ENCODE measurements at places on chromosomes 7 and 10. TPM values are rescaled to one million over a fixed set of nuclear protein-coding genes. Genes with fewer than 3 reads are reported as not detected.
A peak's percentile ranks its signal among the peaks of the same experiment; 100 is the strongest.

Gene GPRIN2
- total RNA-seq = not detected

DNA sequence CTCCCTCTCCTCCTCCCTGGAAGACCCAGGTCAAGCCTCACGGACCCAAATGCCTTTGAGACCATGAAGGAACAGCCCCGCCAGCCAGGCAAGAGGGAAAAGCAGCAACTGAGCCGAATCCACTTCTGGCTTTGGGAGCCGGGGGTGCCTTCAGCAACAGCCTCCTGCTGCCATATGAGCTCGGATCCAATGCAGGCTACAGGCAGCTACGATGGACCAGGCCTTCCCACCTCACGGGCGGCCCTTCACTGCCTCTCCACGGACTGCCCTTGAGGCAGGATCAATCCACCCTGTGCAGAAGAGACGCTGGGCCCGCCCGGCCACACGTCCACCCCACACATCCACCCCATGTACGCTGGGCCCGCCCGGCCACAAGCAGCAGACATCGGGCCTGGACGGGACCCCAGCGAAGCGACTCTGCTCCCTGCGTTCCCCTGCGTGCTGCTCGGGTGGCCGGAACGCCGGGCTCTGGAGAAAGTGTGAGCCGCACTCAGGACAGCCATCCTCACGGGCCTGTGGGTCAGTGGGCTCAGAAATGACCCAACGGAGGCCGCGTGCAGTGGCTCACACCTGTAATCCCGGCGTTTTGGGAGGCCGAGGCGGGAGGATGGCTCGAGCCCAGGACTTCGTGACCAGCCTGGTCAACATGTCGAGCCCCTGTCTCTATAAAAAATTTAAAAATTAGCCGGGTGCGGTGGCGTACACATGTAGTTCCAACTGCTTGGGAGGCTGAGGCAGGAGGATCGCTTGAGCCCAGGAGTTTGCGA, 82.0 kb downstream of the FOXL3 start:
- peak; percentile 15 for DNase-seq

DNA sequence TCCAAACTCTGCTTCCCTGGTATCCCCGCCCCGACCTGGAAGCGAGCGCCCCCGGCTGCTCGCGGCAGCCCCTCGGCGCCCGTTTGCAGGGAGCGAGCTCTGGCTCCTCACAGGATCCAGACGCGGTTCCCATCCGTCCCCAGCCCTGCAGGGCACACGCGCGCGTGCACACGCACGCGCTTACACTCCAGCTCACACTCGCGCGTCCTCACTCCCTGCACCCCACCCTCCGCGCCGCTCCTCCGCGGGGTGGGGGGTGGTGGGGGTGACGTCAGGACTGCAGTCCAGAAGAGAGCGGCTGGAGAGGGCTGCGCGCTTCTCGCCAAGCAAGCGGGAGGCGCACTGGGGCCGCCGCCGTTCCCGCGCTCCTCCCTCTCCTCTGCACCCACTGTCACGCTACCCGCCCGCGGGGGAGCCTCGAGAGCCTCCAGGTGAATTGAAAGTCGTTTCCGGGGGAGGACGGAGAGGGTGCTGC, 255.6 kb downstream of the OTUD1 start:
- DNase-seq = no peak

DNA sequence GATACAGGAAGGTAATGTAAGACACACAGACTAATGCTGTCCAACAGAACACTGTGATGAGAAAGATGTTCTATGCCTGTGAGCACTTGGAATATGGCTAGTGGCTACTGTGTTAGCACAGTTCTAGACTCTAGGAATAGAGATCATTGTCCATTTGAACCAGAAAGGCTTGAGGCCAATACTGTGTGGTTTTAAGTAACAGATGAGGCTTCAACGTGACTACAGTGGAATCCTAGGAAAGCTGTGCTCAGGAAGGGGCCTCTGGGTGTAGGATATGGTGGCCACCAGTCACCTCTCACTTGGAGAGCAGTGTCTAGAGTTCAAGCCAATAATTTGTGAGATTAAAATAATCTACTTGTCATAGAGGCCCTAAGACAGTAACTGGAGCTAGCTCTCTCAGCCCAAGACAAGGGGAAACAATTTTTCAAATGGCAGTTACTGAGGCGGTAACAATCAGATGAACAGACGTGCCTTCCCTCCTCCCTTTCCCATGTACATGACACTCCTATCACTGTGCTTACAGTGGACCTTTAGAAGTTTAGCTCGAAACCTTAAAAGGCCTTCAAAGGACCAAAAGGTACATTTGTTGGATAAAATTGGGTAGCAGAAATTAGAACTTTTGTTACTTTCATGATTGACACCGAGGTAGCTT, 10.2 kb downstream of the ZDHHC16 start:
- no peak for DNase-seq

- DNase-seq = no peak
Observed at GRCh38 chr7:1850111-1850975, 180.3 kb downstream of the ELFN1 start.

- DNase-seq = no peak
Observed at GRCh38 chr7:43749383-43749940, 9.0 kb upstream of the BLVRA start.

DNA sequence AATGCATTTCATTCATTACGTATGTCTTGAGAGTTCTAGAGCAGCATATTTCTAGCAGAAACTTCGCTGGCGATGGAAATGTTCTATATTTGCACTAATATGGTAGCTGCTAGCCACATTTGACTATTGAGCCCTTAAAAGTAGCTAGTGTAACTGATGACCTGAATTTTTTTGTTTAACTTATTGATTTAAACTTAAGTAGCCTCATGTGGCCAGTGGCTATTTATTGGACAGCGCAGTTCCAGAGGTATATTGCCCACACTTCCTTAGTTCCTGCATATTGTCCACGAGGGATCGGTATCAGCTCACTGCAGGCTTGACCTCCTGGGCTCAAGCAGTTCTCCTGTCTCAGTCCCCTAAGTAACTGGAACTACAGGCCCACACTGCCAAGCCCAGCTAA, 3.7 kb downstream of the PSTK start:
- no peak for DNase-seq
